Stimulated activated CD4-positive, alpha-beta T cell treated with anti-CD3 and anti-CD28 coated beads, TNF-alpha, amount 100 ng/mL, for 1 hour (primary cell): ENCODE measurements at places on chromosomes 11 and 22.

- DNase-seq, result no peak
Measured at GRCh38 chr22:29744902-29745301, 21.9 kb downstream of the ZMAT5 start.

DNA sequence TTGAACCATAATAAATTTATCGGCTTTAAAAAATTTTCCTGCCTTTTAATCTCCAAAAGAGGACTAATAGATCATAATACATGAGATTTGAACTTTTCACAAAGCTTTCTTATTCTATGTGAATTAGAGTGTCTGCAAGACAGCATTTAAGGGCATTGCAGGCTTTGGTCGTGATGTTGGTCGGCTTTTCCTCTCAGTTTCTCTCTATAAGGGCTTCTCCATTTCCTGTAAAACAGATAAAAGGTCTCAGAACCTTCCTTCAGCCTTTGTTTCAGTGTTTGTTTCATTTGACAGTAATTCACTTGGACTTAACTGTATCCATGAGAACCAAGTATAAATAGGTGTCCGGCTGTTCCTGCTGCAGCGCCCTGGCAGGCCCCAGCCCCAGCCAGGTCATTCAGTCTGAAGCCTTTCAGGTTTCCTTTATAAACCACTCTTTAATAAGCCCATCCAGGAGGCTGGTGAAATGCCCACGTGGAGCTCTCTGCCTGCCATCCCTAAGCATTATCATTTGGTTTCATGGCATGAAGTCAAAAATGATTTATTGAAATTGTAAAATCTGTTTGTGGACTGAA is 37.2 kb upstream of the ADSL start:
- no peak for DNase-seq

- DNase-seq, result no peak
Measured at GRCh38 chr11:132048040-132048439, 677.6 kb downstream of the NTM start.

GRCh38 chr11:113242767-113243397 is 71.5 kb upstream of the TTC12 start:
- DNase-seq, result no peak

GRCh38 chr11:78061921-78062311 is 1.7 kb upstream of the THRSP start:
- no peak for DNase-seq

DNA sequence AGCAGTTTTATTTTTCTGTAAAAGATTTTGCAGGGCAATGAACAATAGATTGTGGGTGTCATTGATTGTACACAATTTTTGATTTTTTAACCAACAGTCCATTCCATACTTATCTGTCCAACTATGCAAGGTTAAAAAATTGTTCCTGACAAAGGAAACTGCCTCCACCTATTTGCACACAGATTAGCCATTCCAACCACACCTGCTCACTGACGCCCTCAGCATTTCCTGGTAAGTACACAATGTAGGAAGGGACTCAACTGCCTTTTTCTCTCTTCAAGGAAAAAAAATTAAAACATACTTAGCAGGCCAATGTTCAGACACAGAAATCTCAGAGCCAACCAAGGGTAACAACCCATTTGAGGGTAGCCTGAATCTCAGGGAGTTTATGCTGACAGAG is 4.3 kb upstream of the FUT4 start:
- no peak for DNase-seq

DNA sequence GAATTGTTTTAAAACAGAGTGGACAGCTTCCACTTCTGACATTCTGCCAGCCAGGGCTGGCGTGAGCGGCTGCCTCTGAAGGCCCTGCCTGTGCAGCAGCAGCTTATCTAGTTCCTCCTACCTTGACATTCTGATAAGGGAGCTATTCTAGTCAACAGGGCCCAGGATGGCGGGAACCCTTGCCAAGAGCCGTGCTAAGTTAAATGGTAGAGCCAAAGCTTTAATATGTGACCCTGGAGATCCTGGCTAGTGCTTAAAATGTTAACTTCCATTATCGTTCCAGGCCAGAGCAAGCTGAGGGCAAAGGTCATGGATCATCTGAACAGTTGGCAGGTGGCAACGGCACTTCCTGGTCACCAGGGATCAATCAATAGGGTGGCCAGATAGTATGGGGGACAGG is 3.5 kb downstream of the KCNJ5 start:
- DNase-seq, result no peak

DNA sequence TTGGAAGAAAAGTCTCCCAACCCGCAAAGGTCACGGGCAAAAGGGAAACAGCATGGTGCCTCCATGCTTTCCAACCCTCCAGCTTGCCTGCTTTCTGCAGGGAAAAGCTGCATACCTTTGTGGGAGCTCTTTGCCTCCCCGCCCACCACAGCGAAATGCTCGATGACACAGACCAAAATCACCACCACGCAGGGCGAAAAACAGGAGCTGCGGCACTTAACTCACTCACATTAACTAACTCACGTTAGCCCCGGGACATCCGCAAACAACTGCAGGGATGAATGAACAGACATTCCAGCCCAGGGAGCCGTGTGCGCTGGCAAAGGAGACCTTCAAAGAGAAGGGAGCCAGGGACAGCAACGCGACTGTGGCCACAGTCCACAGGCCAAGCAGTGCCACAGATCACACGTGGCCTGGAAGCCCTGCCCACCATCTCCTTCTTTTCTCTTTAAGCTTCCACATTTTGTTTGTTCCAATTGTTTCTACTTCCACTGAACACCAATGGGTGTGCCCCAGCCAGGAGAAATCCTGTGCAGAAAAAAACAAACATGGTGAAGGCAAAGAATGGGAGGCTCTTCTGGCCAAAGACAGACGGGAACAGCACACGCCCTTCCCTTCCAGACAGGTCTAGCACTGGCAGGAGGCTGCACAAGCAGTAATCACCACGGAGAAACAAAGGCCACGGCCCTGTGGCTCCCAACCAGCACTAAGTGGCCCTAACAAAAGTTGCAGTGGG is 39.3 kb downstream of the DUSP8 start:
- no peak for DNase-seq

DNA sequence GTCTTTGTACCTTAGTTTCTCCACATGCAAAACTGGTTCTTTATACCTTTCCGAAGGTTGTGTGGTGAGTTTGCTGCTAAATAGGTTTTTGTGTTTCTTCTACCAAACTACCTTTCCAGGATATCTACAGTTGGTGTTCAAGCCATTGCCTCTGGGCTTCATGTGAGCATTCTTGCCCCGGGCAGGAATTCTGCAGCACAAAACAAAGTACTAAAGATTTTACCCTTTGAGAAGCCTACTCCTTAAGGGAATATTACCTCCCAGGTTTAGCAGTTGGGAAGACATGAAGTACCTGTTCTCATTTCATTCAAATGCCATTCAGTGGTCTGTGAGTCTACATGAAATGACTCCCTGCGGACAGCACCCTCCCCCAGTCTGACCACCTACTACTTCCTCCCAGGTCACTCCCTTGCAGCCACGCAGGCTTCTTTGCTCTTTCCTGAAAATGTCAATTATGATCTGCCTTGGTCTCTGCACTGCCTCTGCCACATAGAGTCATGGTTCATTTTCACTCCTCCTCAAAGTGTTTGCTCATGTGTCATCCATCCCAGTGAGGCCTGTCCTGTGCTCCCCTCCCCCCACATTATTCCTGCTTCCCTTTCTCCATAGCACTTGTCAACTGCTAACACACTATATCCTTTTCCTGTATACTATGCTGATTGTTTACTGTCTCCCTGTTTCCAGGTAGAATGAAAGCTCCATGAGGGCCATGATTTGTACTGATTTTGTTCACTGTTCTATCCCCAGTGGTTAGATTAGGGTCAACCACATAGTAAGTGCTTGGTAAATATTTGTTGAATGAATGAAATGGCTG is 36.9 kb downstream of the PACS1 start:
- no peak for DNase-seq

DNA sequence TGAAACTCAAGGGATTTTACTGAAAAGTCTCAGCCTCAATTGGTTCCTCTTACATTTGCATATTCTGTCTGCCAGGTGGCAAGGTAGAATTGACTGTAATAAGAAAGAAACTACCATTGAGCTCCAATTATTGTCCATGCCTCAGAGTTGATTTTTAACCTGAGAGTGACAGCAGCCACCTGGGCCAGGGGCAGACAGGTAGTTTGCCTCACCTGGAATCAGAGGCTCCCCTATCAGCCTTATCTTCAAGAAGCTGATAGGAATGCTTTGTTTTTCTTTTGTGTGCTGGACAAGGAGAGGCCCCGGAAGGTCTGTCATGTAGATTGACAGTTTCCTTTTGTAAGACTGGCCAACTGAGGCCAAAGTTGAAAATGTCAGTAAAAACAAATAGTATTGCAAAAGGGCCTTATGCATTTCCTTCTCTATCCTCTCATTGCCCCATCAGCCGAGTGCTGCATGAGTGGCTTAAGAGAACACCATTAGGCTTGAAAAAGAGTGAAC is 34.1 kb downstream of the CD44 start:
- no peak for DNase-seq

GRCh38 chr11:44615913-44616791 is 50.7 kb downstream of the CD82 start:
- DNase-seq, result no peak

- DNase-seq, result no peak
Measured at GRCh38 chr11:13183094-13183825, 94.3 kb upstream of the BMAL1 start.
